NCI-H187 treated with DMSO at 0.1 percent for 48 hours (cell line): ENCODE measurements at places on chromosomes 7 and 10.
A peak's percentile ranks its signal among the peaks of the same experiment; 100 is the strongest.

DNA sequence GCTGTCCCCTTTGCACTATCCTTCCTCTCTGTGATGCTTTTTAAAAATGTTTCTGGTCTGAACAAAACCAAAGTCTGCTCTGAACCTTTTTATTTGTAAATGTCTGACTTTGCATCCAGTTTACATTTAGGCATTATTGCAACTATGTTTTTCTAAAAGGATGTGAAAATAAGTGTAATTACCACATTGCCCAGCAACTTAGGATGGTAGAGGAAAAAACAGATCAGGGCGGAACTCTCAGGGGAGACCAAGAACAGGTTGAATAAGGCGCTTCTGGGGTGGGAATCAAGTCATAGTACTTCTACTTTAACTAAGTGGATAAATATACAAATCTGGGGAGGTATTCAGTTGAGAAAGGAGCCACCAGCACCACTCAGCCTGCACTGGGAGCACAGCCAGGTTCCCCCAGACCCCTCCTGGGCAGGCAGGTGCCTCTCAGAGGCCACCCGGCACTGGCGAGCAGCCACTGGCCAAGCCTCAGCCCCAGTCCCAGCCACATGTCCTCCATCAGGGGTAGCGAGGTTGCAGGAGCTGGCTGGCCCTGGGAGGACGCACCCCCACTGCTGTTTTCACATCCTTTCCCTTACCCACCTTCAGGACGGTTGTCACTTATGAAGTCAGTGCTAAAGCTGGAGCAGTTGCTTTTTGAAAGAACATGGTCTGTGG is 11.4 kb upstream of the CSGALNACT2 start:
- DNase-seq, result no peak

DNA sequence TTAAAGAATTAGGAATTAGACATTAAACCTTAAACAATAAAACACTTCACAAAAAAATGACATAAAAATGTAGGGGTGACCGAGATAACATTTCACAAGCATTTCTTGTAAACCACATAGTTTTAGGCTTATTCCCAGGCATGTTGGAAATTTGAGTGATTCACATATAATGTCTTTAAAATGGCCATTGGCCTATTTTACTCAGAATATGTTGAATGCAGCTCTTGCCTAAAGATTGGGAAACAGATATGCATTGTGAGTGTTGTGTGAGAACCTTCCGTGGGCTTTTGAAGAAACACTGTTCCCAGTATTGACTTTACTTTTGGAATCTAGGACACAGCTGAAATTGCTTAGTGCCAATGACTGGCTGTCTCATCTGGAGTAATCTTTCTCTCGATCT is 79.6 kb downstream of the ARL5B start:
- no peak for DNase-seq

- DNase-seq, result no peak
Observed at GRCh38 chr7:149669121-149669818, 104.1 kb downstream of the ZNF467 start.

- DNase-seq, result no peak
Observed at GRCh38 chr10:81814842-81815241, 60.2 kb upstream of the NRG3 start.

DNA sequence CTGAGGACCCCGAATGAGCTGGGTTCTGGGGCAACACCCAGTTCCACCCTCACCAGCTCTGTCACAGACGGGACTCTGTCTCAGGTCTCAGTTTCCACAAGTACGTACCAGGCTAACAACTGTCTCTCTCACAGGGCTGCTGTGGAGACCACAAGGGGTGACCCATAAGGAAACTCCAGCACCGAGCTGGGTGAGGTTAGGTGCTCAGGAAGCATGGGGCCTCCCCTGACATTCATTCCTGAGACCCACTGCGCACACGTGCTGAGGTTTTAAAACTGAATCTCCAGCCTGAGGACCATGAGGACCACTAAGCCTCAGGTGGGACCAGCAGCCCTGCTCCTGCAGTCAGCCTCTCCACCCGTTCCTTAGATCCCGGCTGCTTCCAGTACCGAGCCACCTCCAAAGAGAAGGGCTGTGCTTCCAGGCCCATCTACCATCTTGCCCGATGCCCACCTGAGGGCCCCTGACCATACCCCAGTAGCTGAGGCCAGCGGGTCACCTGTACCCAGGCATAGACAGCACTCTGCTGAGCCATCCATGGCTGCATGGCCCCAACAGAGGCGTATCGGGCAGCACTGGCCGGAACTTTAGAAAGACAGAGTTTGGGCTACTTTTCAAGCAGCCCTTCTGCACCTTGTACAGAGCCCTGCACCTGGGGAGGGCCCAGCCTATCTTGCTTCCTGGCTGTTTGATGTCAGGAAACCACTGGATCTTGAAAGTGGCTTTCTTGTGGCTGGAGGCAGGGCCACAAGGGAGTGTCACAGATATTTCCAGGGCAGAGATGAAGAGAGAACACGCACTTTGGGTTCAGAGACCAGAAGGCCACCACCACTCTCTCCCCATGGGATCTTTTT is 18.7 kb downstream of the HSPA12A start:
- no peak for DNase-seq

DNA sequence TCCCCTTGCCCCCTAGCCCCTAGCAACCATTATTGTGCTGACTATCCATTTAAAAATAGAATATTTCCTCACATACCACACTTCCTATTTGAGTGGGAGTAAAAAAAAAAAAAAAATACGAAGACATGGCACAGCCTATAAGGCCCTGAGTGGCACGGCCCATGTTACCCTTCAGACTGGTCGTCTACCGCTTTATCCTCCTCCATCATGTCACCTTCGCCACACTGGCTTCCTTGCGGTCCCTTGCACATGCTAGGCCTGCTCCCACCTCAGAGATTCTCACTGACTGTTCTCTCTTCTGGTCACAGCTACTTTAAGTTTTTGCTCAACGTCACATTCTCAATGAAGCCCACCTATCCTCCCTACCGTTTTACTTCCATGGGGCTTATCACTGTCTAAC is 130.3 kb downstream of the ATE1 start:
- no peak for DNase-seq

DNA sequence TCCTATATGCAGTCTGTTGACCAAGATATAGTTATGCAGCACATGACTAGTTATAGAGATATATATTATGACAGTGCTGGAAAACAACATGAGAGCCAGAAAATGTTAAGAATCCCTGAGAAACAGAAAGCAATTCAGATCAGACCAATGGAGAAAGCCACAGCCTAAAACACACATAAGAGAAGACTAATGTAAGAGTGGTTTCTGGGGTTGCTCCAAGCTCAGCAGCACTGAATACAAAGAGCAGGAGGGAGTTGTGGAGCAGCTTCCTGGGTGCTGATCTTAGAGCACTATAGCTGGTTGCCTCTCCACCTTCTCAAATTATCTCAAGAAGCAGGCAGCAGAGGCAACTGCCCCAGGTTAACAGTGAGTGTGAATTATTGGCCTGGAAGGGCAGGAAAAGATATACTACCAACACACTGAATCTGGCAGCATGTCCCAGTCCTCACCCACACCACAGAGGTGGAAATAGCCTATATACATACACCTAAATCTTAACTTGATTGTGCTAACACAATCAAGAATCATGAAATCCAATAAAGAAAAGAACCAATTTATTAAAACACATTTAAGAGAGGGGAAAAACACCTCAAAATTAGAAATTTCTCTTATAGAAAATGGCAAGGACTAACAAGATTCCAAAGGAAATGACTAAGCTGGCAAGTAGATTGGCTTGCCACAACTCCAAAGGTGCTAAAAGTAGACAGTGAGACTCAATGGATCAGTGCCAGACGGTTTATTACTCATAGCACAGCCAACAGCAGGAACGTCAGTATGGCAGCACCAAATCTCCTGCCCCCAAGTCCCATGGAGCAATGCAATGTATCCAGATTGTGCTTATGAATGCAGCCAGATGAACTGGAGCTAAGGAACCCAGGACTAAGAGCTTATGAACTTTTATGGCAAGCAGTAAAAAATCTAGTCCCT is 5.1 kb downstream of the PTTG1IP2 start:
- no peak for DNase-seq

GRCh38 chr7:69693042-69693441 is 94.8 kb downstream of the AUTS2 start:
- DNase-seq, result no peak

DNA sequence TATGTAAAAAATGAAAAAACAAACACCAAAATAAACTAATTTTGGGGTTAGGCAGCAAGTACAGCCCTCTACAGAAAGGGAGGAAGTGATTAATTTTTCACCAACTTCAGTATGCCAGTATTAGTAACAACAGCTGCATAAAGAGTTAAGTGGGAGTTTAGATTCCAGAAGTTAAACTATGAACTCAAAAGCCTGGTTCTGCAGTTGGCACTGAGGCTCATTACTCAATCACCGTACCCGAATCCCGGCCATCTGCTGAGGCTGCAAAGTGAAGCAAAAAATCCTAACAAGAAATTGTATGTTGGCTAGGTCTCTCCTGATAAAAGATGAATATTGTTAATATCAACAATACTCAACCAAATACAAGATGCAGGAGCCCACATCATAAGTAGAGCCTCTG is 4.0 kb downstream of the NUDT5 start:
- DNase-seq, result no peak

DNA sequence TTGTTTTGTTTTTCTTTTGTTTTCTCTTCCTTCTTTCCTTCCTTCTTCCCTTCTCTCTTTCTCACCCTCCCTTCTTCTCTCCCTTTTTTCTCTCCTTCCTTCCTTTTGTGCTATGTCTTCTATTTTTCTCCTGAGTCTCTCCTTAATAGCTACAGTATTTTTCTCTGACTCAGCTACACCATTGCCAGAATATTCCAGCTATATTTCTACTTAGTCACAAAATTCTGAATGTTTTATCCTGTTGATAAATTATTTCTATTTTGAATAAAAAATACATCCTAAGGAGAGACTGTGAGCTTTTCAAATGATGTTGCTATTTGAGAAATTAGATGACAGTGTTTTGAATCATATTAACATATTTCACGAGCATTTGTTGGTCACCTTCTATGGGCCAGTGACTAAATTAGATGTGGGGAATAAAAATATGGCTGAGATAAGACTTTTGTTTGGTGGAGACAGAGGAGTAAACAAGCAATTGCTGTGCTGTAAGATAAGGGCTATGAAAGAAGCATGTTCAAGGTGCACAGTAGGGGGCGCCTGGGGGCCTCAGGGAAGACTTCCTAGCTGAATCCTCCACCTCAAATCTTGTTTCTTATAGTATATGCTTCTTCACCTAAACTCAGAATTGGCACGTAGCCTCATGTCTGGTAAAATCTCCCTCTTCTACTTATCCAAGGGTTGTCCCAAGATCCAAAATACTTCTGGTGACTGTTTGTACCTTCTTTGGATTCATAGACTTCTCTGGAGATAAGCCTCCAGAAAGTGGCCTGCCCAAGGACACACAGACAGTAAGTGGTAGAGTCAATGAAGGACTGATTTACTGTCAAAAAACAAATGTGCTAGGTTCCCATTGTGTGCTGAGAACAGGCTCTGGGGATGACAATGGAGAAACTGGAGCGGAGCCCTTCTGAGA is 115.5 kb upstream of the CREB5 start:
- DNase-seq, result peak; percentile 0

DNA sequence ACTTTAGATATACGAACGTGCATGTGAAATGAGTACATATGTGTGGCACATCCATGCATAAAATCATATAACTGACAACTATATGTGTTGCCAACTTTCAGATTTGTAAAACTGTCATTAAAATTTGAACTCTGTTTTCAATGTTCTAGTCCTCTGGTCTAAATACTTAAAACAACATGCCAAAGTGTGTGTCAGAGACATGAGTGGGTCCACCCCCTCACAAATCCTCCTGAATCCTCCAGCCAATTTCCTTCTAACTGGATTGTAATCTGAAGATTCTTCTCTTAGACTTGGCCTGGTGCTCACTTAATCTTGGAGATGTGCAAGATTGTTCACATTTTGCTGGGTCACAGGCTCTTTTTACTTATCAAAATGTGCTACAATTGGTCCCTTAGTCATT is 184.1 kb downstream of the RELN start:
- no peak for DNase-seq

- DNase-seq, result no peak
Observed at GRCh38 chr10:87849001-87849400, 14.3 kb downstream of the KLLN start.

DNA sequence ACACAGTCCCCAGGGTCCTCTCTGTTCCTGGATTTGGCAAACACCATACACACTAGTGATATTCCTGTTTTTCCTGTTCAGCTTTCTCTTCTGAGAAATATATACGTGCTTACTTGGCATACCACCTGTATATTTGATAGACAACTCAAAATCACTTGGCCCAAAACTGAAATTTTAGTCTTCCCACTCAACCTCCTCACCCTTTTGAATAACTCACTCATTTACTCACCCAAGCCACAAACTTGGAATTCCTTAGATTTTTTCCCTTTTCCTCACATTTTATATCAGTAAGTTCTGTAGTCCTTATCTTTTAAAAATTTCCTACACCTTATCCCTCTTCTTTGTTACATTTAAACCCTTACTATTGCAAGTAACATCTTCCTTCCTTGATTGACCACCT is 143.4 kb downstream of the PPP1R3A start:
- no peak for DNase-seq

DNA sequence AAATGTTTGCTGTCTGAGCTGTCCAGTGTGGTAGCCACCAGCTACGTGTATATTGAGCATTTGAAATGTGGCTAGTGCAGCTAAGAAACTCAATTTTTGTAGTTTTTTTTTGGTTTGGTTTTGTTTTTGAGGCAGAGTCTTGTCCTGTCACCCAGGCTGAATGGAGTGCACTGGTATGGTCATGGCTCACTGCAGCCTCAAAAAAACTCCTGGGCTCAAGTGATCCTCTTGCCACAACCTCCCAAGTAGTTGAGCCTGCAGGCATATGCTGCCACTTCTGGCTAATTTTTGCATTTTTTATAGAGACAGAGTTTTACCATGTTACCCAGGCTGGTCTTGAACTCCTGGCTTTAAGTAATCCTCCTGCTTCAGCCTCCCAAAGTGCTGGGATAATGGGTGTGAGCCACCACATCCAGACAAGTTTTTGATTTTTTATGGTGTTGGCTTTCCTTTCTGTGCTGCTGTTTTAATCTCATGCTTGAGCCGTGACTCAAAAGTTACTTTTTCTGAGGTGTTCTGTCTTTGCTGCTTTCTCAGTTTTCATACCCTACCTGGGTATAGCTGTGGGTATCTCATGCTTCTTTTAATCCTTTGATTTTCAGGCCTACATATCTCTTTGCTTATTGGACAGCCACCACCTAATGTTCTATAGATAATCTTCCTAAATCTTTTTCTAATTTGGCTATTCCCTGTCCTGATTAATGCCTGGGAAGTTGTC is 16.0 kb downstream of the WAC start:
- DNase-seq, result no peak

- DNase-seq, result no peak
Observed at GRCh38 chr10:14146025-14146424, 184.7 kb downstream of the FRMD4A start.

DNA sequence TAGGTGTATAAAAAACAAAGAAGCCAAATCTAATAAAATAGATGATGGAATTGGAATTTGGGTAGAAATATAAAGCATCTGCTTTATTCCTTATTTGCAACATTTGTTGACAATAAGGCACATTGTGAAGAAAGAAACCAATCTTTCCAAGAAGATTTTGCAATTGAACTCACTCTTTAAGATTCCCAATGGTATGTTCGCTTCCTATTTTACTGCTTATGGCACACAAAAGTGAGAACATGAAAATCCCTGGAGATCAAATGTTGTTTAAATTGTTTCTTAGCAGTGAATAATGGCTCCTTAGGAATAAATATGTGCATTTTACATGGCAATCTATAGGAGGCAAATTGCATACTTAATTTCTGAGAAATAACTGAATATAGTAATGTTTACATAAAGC is 84.5 kb downstream of the ADAM22 start:
- DNase-seq, result no peak
